ENCODE measurements at places on chromosomes 5 and 9. TPM values are rescaled to one million over a fixed set of nuclear protein-coding genes. Genes with fewer than 3 reads are reported as not detected.

The CENPH gene
- 4.9 TPM for total RNA-seq

The RMRP gene
- 14,410 TPM for total RNA-seq

The ACOT12 gene
- not detected for total RNA-seq

The CEP120 gene
- 19.0 TPM for total RNA-seq

The GFPT2 gene
- 14.6 TPM for total RNA-seq

The MAP1B gene
- 476 TPM for total RNA-seq

The CYLC2 gene
- total RNA-seq, result not detected

The KCNN2 gene
- total RNA-seq, result 0.29 TPM

The CARD9 gene
- 2.7 TPM for total RNA-seq

The STPG3 gene
- total RNA-seq, result not detected

The SLC1A3 gene
- 20.9 TPM for total RNA-seq

The CLIC3 gene
- total RNA-seq, result 0.39 TPM

The PHF24 gene
- 0.16 TPM for total RNA-seq

The TCF7 gene
- 2.6 TPM for total RNA-seq

The ZNF484 gene
- 10.6 TPM for total RNA-seq

The SPATA31D4 gene
- not detected for total RNA-seq

The RNF208 gene
- 4.9 TPM for total RNA-seq

The GRM6 gene
- not detected for total RNA-seq

The UBE2QL1 gene
- 0.34 TPM for total RNA-seq

The UNC5A gene
- 0.70 TPM for total RNA-seq

The PAXX gene
- total RNA-seq, result 18.8 TPM

The ORM1 gene
- total RNA-seq, result not detected

The AFAP1L1 gene
- 8.3 TPM for total RNA-seq

The ZNF883 gene
- total RNA-seq, result 1.9 TPM

GRCh38 chr5:88830567-88830966, 52.4 kb downstream of the MEF2C start:
- peak; percentile 23 for DNase-seq

DNA sequence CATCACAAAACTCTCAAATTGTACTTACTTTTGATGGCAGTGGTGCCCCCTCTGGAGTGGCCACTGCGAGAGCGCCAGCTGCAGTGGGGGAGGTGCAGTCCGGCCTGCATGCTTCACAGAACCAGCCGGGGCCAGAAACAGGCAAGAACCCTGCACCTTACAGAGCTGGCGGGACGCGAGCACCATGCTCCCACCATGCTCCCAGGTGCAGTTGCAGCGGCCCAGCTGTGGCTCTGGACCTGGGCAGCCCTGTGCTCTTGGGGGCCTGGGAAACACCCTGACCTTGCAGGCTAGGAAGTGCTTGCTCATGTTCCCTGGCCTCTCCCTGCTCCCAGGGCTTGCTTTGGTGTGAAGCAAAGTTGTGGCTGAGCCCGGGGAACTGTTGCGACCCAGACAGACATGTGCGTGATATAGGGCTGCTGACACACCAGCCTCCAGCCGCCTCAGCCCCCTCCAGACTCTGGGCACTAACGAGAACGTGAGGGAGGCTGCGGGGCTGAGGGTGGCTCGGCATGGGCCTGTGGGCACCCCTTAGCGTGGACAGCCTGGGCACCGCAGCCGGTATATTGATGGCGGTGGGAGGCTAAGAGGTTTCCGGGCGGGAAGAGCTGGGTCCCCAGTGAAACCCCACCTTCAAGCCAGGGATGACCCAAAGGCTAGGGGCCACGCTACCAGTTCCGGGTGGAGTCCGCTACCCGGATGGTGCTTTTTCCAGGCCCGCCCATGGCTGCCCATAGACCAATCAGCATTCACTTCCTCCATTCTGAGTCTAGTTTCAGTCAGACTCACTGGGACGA, 1809.9 kb upstream of the ACO1 start:
- no peak for DNase-seq

DNA sequence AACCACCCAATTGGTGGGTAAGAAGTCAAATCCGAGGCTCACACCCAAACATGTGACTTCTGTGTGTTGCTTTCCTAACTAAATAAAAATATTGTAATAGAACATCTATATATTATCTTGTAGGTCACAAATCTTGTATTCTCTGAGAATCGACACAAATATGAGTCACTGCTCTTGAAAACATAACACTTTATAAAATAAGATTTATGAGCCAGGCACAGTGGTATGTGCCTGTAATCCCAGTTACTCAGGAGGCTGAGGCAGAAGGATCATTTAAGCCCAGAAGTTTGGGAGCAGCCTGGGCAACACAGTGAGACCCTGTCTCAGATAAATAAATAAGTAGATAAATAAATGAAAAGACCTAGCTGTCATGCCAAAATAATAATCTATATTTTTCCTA, 624.1 kb downstream of the ANXA1 start:
- no peak for DNase-seq

- DNase-seq, result peak; percentile 25
Observed at GRCh38 chr9:136625101-136626065, 37.3 kb upstream of the EGFL7 start.

DNA sequence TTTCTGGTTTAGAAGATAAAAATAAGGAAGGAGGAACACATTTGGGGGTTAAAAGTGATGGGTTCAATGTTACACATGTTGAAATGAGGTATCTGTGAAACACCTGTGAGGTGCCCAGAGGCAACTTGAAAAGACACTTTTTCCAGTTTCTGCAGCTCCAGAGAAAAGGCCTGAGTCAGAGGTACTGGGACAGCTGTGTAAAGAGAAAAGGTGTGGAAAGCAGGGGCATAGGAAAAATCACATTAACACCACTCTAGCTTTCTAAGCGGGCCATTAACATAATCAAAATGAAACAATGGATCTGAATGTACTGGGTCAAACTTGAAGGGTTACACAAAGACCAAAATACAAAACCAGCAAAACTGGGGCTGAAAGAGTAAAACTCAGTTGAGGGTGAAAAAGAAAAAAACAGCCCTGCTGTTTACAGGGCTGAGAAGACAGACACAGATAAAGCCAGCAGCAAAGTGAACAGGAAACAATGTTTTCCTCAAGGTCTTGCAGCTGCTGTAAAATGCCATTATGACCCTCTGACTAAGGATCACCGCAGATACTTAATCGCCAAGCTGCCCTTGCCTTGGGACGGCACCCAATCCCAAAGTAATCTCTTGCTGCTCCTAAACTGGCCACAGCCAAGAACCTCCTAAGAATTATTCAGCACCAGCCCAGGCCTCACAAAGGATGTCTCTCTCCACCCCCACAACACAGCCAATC, 104.7 kb downstream of the DROSHA start:
- DNase-seq, result no peak

- no peak for DNase-seq
Observed at GRCh38 chr5:154145268-154145667, 45.3 kb upstream of the GALNT10 start.

DNA sequence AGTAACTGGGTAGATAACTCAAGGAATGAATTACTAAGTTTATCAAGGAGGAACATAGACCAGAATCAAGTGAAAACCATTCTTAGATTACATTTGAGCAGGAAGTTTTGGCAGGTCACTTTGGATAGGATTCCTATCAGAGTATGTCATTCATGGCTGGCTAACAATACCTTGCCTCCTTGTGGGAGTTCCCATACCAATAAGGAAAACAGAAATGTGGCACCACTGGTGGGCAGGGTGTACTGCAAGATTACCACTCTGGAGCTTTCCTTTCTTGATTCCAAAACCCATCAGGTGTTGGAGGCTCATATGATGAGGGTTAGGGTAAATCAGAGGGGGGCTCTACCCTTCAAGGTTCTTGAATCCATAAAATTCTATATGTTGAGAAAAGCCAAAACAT, 18.6 kb upstream of the SPATA31D1 start:
- peak; percentile 37 for DNase-seq

GRCh38 chr5:5347442-5347841, 75.0 kb upstream of the ICE1 start:
- no peak for DNase-seq

DNA sequence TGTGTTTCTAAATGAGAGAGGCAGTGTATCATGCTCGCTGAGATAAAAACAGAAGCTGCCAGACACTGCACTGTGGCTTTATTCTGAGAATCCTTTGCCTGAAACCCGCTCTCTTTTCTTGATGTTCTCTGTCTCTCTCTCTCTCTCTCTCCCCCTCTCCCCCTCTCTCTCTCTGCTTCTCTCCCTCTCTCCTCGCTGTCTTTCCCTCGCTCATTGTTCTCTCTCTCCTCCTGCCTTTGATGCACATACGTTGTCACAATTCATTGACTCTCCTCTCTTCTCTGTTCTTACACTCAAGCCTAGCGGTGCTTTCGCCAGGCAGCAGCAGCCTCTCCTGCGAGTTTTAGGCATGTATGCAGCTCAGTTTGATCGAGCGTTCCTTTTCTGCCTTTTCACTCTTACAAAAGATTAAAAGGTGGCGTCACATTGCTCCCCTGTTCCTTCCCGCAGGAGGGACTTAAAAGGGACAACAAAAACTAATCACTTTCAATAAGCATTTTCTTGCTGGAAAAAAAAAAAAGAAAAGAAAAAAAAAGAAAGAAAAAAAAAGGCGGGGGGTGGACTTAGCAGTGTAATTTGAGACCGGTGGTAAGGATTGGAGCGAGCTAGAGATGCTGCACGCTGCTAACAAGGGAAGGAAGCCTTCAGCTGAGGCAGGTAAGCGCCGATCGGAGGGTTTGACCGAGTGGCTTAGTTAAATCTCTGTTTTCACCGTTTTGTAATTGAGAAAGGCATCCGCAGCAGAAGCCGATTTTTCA, 717.9 kb upstream of the WWC1 start:
- peak; percentile 86 for DNase-seq

GRCh38 chr5:147504011-147504410, 5.9 kb downstream of the DPYSL3 start:
- peak; percentile 80 for DNase-seq

GRCh38 chr5:138632900-138633489, 57.8 kb upstream of the HSPA9 start:
- DNase-seq, result peak; percentile 62

- peak; percentile 35 for DNase-seq
Observed at GRCh38 chr5:78899922-78900362, 85.2 kb downstream of the ARSB start.

- no peak for DNase-seq
Observed at GRCh38 chr9:33924978-33925797, 108.2 kb downstream of the UBE2R2 start.

DNA sequence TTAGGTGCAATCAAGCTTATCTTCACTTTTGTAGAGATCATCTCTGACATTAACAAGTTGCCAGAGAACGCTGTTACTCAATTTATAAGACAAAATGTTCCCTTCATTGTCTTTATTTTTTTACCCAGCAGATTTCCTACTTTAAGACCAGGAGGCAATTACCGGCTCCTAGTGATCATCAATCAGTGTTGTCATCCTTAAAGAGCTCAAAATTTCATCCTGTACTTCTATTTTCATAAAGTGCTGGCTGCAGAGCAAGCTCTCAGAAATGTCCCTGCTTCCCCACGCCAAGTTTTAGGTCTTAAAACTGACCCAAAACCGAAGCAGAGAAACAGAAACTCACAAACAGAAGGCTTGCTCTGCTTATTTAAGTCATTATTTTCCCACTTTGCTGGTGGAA, 82.9 kb downstream of the PJA2 start:
- no peak for DNase-seq

- DNase-seq, result peak; percentile 52
Observed at GRCh38 chr5:166772770-166773169, 1518.7 kb upstream of the WWC1 start.

GRCh38 chr5:3364941-3365340, 230.7 kb upstream of the IRX1 start:
- DNase-seq, result no peak

DNA sequence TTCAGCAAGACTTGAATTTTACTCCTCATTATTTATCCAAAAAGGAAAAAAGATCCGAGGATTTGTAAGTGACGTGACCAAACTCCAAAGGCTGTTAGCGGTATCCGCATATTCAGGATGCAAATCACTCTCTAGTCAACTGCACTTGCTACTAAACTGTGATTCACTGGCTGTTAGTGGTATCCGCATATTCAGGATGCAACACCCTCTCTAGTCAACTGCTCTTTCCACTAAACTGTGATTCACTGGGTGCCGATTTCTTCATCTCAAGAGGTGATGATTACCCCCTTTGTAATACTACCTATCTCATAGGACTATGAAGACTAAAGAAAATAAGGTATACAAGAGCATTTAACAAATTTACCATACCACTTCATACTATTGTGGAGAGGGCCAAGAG, 5.7 kb downstream of the MAPKAP1 start:
- peak; percentile 88 for DNase-seq

GRCh38 chr5:139701056-139701741, 53.0 kb downstream of the CXXC5 start:
- DNase-seq, result no peak

- DNase-seq, result no peak
Observed at GRCh38 chr5:111580956-111581355, 68.6 kb upstream of the STARD4 start.

GRCh38 chr9:121509180-121509579, 9.5 kb upstream of the GGTA1 start:
- no peak for DNase-seq

- no peak for DNase-seq
Observed at GRCh38 chr5:51091816-51092215, 291.4 kb upstream of the ISL1 start.

DNA sequence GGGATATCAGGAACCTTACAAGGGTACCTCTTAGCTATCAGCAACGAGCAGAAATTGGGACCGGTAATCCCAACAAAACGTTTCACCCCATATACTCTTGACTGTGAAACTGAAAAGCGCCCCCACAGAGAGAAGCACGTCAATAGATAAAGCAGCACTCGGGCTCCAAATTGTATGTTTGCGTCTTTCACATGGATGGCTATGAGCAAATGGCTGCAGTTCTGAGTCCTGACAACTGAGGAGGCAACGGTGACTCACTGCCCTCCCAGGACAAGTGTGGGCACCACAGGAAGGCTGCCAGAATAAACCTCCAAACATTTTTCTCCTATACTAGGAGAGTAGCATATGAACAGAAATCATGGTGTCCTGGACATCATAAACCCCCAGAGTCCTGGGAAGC, 36.6 kb downstream of the SEMA4D start:
- peak; percentile 84 for DNase-seq

GRCh38 chr9:133927041-133927440, 65.1 kb downstream of the VAV2 start:
- no peak for DNase-seq

DNA sequence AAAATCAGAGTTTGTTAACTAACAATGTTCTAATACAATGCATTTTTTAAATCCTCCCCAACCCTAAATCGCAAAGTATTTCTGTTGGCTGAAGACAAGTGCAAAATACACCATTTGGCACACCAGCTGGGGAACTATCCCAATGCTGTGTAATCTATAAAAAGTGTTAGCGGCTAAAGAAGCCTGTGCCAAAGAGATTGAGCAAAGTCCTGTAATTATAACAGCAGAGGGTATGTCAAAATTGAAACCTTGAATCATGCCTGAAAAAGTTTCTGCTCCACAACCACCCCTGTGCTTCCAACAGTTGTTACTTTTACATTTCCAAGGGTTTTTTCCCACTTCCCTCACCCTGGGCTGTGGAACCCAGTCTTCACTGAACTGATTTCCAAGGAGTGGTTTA, 83.1 kb upstream of the PLPP6 start:
- no peak for DNase-seq

- DNase-seq, result peak; percentile 30
Observed at GRCh38 chr9:16001856-16002255, 449.0 kb downstream of the CCDC171 start.

- DNase-seq, result peak; percentile 66
Observed at GRCh38 chr5:20286512-20286911, 298.5 kb upstream of the CDH18 start.

- DNase-seq, result peak; percentile 67
Observed at GRCh38 chr9:703392-703791, 138.1 kb upstream of the DMRT1 start.
